ENCODE measurements at places on chromosomes 3 and 15.
A peak's percentile ranks its signal among the peaks of the same experiment; 100 is the strongest.

DNA sequence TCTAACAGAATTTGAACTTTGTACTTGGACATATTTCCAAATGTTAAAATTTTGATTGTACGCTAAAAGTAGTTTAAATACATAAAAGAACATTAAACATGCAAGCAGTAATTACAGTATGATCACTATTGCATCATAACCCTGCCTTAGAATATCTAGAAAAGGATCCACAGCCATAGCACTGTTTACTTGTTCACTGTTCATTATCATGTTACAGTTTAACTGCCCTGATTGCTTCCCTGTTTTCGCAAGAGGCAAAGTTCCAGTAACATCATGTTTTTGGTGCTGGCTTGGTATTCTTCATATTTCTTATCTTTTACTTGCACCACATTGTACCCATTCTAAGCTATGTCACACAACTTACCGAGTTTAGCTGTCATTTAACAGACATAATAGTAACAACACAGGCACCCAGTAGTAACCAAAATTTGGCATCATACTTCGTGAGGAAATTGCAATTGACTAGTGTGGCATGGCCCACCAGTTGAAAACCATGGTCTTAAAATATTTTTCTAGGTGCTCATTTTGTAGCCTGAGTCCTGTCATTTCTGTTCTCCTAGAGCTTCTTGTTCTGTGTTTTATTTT lies 13.3 kb upstream of the TMEM87A start:
- no peak for DNase-seq

DNA sequence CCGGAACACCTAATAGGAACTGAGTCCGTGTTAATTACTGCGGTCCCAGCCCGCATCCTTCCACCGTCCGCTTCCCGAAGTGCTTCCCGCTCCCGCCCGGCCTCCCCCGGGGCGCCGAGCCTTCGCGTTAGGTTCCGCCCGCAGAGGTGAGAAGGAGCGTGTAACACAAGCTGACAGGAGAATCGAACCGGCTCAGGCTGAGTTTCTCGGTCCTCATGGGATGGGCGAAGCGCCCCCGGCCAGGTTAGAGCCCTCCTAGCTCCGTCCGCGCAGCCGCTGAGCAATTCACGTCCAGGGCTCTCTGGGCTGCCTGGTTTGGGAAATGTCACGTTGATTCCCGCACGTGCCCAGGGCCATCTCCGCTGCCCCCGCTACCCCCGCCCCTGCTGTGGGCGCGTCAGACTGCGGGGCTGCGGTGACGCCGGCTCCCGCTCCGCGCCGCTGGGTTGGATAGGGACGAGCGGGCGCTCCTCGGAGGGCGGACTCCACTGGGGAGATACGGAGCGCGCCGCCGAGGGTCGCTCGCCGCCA lies 954 bp downstream of the CLDN11 start:
- no peak for DNase-seq

GRCh38 chr15:47427463-47427862 lies 289.8 kb upstream of the SEMA6D start:
- no peak for DNase-seq

- no peak for DNase-seq
Measured at GRCh38 chr3:3516996-3517395, 282.2 kb upstream of the LRRN1 start.

GRCh38 chr3:16484216-16484615 lies 29.3 kb downstream of the RFTN1 start:
- no peak for DNase-seq

DNA sequence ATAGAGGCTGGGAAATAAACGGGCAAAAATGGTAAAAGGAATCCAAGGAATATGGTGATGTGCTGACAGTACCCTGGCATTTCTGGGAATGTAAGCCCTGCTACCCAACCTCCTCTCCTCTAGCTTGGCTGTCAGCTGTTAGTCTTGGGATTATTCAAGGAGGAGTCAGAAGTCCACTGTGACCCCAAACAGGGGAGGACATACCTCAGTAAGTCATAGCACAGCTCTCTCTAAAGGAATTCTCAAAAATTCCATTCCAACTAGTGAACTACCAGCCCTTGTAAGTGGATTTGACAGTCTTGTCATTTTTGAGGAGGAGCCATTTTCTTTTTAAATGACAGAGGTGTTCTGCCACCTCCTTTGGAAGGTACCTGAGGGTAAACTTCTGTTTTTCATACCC lies 207.5 kb downstream of the PDCD6IP start:
- no peak for DNase-seq

GRCh38 chr3:157077565-157077991 lies 82.4 kb downstream of the CCNL1 start:
- no peak for DNase-seq

DNA sequence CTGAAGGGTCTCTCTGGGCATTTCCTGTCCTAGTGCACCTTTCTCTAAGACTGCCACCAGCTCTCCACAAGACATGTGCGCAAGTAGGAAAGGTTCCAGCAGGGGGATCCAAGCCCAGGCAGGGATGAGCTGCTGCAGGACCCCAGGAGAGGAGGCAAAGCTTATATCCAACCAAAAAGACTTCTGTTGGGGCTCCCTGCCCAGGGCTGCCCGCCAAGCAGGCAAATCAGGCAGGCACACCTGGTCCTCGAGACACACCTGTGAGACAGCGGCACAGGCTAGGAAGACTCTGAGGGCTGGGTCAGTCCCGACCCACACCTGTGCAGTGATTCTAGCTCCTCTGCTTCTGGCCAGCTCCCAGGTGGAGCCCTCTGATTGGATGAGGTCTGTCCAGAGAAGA lies 80.6 kb downstream of the MYLK start:
- DNase-seq, result no peak

GRCh38 chr3:72343078-72343477 lies 505.2 kb downstream of the SHQ1 start:
- DNase-seq, result no peak

DNA sequence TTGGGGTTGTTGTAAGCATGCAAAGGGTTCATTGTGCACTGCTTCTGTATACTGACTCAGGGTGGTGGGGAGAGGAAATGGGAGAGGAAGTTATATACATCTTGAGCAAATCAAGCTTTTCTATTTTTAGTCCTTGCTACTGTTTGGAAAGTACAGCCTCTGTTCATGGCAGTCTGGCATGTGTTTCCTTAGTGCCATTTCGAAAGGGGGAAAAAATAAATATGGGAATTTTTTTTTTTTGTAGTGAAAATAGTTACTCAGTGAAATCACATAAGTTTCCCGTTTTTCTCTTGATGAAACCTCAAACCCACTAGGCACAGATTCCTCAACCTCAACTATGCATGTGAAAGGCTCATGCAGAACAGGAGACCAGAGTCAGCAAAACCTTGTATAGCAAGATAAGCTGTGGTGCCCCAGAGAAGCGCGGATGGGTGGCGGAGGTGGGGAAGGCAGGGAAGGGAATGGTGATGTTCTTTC lies 353.3 kb downstream of the LPP start:
- no peak for DNase-seq

GRCh38 chr15:82572311-82572710 lies 32.1 kb upstream of the RPS17 start:
- peak; percentile 5 for DNase-seq

DNA sequence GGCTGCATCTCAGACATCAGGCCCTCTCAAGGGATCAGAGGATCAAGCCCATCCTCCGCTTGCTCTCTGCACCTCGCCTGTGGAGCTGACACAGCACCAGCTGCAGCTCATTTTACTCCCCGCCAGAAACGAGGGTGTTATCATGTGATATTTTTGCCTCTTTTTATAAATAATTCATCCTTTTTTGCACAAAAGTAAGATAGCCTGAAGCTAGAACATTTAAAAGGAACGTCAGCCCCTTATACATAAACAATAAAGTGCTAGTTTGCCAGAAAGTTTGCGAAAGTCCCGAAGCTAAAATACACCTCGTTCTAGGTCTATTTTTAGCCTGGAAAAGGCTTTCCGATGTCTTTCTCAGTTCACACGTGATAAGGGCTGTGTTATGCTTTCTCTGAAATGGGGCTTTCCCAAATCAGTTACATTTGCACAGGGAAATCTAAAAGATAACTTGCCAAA lies 9.6 kb upstream of the FAM174B start:
- no peak for DNase-seq

- DNase-seq, result no peak
Measured at GRCh38 chr15:65329288-65329983, 25.0 kb downstream of the RNU5B-1 start.

- DNase-seq, result no peak
Measured at GRCh38 chr3:49552087-49552486, 2.2 kb upstream of the BSN start.

DNA sequence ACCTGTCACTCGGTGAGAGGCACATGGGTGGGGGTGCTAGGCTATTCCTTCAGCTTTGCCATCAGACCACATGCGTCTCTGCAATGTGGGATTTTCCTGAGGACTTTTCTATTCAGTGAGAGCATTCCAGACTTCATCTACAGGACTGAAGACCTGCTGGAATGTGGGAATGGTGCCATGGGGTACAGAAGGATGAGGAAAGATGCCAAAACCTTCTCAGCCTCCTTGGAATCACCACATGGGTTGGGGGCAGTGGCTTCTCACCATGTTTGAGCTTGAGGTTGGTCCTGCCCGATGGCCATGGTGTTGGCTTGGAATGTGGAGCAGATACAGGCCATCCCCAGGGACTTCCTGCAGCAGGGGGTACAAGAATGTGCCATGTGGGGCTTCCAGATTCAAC lies 80.9 kb upstream of the KLF13 start:
- DNase-seq, result no peak

DNA sequence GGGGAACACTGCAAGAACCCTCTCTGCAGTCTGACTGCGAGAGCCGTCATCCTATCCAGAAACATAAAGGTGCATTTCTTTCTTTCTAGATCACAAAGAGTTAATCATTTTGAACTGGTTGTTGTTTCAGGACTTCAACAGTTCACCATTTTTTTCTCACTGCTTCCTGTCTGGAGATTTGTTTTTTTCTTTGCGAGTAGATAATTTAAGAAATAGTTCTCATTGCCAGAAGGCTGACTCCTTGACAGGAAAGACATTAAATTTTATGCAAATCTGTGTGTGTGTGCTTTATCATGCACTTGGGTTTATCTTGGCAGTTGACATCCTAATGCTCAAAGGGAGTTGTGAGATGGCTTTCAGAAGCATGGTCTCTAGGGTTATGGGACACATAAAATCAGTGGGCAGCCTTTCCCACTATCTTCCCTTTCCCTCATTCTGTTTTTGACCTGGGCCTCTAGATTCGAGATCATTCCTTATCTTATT lies 123.5 kb upstream of the TBL1XR1 start:
- no peak for DNase-seq

- no peak for DNase-seq
Measured at GRCh38 chr15:99157456-99157855, 52.6 kb downstream of the SYNM start.

- no peak for DNase-seq
Measured at GRCh38 chr15:58574631-58575030, 142.8 kb downstream of the LIPC start.

- DNase-seq, result no peak
Measured at GRCh38 chr3:59620325-59620724, 570.5 kb upstream of the CFAP20DC start.

- DNase-seq, result no peak
Measured at GRCh38 chr15:79953951-79954444, 17.0 kb downstream of the BCL2A1 start.

DNA sequence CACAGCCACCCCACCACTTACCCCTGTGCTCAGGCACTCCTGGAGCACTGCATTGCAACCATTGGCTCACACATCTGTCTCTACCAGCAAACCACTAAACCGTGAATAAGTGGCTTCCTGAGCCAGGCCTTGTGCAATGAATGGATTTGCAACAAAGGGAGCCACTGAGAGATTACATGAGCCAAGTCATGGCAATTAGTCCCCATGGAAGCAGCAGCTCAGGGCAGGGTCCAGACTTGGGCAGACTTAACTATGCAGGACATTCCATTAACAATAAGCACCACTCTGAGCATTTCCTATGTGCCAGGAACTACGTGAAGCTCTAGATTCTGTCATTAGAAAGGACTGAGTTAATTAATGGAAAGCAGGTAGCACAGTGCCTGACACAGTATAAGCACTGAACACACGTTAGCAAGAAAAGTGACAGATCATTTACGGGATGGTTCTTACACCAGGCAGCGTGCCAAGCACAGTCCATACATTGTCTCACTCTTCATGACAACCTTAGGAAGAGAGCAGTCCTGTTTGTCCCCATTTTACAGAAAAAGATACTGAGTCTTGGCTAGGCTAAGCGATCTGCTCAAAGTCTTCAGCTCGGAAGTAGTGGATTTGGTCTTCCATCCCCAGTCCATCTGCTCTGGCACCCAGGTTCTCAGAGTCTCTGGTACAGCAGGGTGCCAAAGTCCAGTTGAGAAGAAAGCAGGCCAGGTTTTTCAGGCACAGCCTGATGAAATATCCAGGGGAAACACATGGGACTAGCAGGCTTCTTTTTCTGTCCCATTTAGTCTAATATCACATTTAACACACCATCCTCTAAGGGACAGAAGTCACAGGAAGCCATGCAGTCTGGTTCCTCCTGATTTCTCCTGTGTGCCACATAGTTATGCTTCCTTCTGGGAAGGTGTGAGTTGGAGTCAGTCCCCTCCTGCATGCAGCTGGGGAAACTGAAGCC lies 44.1 kb downstream of the LIPC start:
- peak; percentile 79 for DNase-seq

DNA sequence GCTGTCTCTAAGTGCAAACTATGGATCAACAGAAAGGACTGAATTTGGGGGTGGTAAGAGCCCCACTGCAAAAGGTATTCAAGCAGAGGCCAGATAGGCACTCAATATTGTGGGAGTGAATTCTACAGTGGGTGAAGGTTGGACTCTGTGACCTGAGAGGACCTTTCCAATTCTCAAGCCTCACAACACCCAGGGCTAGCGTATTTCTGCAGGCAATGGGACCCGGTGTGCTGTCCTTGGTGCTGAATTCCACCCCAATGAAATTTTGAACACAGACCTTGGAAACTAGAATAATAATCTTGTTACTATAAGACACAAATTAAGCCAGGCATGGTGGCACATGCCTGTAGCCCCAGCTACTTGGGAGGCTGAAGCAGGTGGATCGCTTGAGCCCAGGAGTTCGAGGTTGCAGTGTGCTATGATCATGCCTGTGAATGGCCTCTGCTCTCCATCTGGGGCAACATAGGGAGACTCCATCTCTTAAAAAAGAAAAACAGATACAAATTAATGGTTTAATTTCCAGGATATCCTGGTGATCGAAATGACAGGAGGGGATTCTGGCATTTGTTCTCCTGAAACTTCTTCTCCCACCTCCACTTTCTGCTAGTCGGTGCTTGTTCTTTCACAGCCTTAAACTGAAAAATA lies 135.4 kb downstream of the RAB11A start:
- no peak for DNase-seq

DNA sequence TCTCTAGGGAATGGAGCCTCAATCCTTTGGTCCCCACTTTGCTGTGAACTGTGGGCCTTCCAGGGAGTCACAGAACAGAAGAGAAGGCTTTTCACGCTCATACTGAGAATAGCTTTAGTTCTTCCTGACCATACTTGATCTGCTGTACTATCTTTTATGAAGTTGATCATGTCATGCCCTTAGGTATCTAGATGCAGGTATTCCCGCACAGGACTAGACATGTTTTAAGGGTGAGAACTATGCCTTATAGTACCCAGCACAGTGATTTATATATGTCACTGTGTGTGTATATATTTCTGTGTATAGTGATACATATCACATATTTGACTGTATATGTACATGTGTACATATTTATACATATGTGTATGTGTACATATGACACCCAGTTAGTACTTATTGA lies 358.4 kb upstream of the SEMA6D start:
- DNase-seq, result no peak
